Activated CD8-positive, alpha-beta memory T cell treated with anti-CD3 and anti-CD28 coated beads, Interleukin-2, amount 10 ng/mL, durations not matched to agents 7 days and 5 days (primary cell): ENCODE measurements at places on chromosomes 6 and 20.
A peak's percentile ranks its signal among the peaks of the same experiment; 100 is the strongest.

DNA sequence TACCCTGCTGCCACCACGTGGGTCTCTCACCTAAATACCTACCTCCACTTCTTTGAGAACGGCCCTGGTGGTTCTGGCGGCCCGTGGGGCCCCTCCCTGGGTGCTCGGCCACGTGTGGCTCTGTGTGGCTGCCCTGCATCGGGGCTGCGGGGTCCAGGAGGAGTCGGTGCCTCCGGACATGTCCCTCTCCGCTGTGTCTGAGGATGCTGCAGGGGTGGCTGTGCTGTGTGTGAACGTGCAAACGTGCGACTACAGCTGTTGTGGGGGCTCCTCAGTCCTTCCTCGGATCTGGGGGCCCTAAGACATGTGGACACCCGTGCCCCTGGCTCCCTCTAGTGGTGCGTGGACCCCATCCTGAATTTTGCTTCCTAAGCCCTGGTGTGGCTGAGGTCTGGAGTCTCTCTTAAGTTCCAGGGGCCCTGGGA is 691.8 kb downstream of the QKI start:
- H3K4me3 ChIP-seq, result no peak overlapping the region
- H3K27me3 ChIP-seq, result no peaks in the 10 kb centered on the region
- H3K27ac ChIP-seq, result no peak overlapping the region
- no peaks in the 10 kb centered on the region for H3K36me3 ChIP-seq

DNA sequence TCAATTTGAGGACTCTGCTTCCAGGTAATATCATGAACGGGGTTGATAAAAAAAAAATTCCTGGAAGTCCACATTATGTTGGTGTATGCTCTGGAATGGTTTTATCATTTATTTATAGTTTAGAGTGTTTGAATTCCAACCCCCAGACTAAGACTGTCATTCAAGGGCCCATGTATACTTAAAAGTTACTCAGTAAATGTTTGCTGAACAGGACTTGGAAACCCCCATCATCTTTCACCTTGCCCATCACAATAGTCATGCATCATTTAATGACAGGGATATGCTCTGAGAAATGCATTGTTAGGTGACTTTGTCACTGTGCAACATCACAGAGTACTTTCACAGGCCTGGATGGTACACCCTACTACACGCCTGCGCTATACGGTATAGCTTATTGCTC is 104.8 kb downstream of the ATXN1 start:
- peak overlapping the region; percentile 44 for H3K27ac ChIP-seq
- DNase-seq, result no peak
- no peaks in the 10 kb centered on the region for H3K27me3 ChIP-seq
- H3K4me3 ChIP-seq, result no peak overlapping the region
- peaks cover 41% of the 10 kb centered on the region for H3K36me3 ChIP-seq

GRCh38 chr6:4640139-4640538 is 136.1 kb upstream of the CDYL start:
- peaks cover 20% of the 10 kb centered on the region for H3K4me1 ChIP-seq
- H3K27ac ChIP-seq, result no peak overlapping the region
- H3K4me3 ChIP-seq, result no peak overlapping the region
- no peak for DNase-seq
- peaks cover 4% of the 10 kb centered on the region for H3K36me3 ChIP-seq

DNA sequence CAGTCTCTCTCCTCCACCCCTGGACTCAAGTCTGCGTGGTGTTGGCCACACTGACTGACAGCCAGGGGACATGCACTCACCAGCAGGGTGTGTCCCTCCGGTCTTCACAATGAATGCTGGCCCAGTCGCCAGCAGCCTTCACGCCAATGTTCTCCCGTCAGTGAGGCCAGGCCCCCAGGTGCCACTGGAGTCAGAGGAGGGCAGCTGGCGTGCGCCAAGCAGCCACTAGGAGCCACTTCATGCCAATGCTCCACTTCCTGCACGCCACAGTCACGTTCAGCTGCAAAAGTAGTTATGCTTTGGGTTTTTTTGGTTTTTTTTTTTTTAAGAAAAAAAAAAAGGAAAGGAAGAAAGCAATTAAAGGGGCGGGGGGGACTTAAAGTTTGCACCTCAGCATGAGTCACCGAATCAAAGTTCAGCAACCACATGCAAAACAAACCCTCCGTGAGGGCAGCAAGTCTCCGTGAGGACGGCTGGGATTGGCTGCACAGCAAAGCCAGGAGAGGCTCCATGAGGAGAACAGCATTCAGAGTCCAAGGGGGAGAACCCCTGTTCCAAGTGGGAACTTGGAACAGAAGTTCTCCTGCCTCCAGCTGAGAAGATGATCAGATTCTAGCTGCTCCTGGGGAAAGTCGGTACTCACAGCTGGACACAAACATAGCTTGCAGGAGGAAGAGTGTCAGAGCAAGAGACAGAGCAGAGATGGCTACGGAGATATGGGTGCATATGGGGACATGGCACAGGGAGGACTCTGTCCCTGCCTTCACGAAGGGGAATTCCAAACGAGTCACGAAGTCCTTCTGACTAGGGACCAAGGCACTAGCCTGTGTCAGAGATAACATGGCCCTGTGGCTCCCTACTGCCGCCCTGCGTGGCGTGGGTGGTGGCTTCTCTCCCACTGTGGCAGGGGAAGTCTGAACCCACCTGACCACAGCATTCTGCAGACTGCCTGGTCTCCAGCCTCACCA is at the start of gene ZC3H12D:
Gene ZC3H12D (minus strand): TSS at position 282 of the 968 bp plus-strand sequence. CDS start 10,471 bp downstream, outside the sequence.
- H3K27me3 ChIP-seq, result no peaks in the 10 kb centered on the region
- peak within 1 kb of the TSS; percentile 97 for H3K27ac ChIP-seq
- peak; percentile 90 for DNase-seq
- peaks cover 23% of the 10 kb centered on the region for H3K36me3 ChIP-seq
- peaks cover 41% of the 10 kb centered on the region for H3K4me1 ChIP-seq
- H3K4me3 ChIP-seq, result peak within 1 kb of the TSS; percentile 90

DNA sequence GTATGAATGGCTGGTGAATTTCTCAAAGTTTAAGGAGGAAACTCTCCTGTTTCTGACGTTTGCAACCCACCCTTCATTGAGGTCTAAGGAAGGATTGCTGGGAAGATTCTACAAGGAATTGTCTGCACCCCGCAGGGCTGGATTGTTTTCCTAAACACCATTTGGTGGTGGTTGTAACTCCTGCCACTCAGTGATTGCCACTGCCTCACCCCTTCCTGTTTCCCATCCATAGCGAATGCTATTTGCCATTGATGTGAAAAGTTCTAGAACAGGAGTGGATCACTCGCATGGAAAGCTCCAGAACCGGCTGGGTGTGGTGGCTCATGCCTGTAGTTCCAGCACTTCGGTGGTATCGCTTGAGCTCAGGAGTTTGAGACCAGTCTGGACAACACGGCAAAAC is 8.7 kb upstream of the DSP start:
- H3K4me3 ChIP-seq, result no peak overlapping the region
- H3K27ac ChIP-seq, result no peak overlapping the region
- no peak for DNase-seq
- H3K27me3 ChIP-seq, result peaks cover 65% of the 10 kb centered on the region
- H3K36me3 ChIP-seq, result no peaks in the 10 kb centered on the region

DNA sequence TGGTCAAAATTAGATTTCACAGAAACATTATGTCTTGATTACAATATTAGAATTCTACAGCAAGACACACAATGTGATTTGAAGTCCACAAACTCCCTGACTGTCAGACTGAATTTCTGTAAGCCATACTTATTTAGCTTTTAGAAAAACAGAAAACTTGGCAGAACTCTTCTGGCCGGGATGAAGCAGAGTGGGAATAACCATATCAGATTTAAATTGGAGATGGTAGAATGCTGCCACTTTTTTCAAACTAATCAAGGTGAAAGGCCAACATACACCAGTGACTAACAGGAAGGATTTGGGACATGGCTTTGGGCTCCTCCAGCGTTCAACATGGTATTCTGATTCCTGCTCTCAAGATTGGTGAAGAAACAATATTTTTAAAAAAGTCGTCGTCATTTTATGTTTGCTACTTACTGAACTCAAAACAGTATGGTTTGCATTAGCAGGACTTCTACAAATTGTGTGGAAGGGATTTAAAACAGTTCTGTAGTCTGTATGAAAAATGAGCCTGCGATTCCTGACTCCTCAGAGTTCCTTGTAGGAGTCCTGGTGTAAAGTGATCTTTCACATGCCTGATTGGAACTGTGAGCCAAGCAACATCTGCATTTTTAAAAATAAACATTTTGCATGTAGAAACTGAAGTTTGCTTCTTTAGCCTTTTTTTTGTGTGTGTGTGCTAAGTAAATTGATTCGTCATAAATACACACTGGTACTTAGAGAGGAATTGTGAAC is 297.9 kb upstream of the SOX4 start:
- H3K27me3 ChIP-seq, result peaks cover 24% of the 10 kb centered on the region
- no peak for DNase-seq
- no peaks in the 10 kb centered on the region for H3K4me1 ChIP-seq
